GM13977 (cell line): ENCODE measurements at places on chromosomes 3 and 15.

- DNase-seq = no peak
These were observed 657.2 kb downstream of the MAGI1 start for GRCh38 chr3:65381496-65382010.

- DNase-seq = no peak
These were observed 100.3 kb downstream of the FSIP1 start for GRCh38 chr15:39682366-39682765.

- DNase-seq = no peak
These were observed 196.0 kb upstream of the TPRG1 start for GRCh38 chr3:188975600-188976314.

GRCh38 chr3:72820415-72820814 is 27.8 kb downstream of the SHQ1 start:
- DNase-seq = no peak

GRCh38 chr3:33076952-33077351 is 20.0 kb downstream of the GLB1 start:
- no peak for DNase-seq

DNA sequence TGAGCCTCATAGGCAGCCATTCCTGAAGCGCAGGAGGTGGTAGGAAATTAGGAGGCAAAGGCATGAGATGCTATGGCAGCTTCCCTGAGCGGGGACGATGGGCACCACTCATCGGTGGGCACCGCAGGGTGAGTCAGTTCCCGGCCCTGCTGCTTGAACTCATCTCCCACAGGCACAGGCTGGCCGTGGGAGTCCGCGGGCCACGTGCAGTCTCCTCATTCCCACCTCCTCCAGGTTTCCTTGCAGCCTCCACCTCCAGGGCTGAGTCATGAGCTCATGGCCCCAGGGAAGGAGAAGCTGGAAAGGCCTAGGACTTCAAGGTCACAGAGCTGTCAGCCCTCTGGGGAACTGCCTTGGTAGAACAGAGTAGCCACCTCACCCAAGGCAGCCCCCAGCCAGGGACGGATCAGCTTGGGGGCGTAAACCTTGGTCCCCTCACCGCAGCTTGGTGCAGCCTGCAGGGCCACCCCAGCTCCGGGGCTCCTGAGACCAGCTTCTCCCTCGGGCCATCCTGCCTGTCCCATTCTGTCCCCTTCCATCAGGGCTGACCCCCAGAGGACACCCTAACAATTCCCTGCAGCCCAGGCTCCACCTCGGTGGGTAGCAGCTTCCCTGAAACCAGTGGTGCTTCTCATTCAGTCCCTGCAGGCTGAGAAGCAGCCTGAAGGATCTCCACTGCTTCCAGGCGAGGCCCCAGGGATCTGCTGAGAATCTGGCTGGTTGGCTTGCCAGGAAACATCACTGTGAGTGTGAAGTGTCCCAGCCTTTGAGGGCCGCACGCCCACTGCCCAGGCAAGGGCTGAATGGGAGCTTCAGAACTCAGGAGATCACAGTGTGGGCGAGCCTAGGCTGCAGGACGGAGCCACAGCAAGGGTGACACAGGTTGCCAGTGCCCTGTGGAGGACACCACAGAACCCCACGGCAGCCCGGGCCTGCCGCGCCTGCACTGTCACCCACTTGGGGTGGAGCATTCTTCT is 150.7 kb upstream of the MEF2A start:
- DNase-seq = no peak

GRCh38 chr3:66469220-66469640 is 31.6 kb downstream of the LRIG1 start:
- peak; percentile 53 for DNase-seq

DNA sequence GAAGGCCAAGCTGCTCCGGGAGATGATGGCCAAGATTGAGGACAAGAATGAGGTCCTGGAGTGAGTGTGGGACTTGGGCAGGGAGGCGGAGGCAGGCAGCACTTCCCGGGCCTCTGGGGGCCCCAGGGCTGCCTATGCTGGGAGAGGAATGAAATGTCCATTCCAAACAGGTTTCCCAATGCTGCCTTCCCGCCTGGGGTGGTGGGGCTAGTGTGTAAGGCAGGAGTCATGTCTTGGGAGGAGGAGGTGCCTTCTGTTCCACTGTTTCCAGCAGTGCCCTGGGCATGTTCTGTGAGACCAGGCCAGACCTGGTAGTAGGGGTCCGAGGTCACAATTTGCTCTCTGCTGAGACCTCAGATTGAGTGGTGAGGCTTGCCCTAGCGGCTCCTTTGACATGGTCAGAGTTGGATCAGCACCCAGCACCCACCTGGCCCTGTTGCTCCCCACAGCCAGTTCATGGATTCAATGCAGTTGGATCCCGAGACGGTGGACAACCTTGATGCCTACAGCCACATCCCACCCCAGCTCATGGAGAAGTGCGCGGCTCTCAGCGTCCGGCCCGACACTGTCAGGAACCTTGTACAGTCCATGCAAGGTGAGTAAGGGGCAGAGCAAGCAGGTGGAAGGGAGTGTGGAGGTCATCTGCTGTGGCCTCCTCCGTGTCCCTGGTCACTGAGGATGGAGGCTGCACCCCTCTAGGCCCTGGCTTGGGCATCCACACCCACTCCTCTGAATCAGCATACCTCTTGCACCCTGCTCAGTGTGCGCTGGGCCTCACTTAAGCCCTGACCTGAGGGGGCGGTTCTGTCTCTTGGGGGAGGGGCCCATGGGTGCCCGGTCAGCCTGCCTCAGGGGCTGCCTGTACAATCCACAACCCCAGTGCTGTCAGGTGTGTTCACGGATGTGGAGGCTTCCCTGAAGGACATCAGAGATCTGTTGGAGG is 27.3 kb downstream of the PTPN23 start:
- no peak for DNase-seq

DNA sequence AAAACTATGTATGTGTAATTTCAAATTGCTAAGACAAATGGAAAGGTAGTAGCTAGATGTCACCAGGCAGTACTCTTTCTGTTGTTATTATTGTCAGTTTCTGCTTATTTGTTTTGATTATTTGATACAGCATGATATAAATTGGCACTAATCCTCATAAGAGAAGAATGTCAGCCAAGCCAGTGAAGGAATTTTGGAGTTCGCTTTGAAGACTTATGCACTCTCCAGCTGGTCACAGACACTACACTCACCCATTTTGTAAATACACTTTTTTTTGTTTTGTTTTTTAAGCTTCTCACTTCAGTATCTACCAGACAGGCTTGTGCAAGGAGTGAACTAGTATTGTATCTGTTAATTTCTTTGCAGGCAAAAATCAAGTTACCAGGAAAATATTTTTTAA is 180.2 kb upstream of the TTC14 start:
- no peak for DNase-seq

DNA sequence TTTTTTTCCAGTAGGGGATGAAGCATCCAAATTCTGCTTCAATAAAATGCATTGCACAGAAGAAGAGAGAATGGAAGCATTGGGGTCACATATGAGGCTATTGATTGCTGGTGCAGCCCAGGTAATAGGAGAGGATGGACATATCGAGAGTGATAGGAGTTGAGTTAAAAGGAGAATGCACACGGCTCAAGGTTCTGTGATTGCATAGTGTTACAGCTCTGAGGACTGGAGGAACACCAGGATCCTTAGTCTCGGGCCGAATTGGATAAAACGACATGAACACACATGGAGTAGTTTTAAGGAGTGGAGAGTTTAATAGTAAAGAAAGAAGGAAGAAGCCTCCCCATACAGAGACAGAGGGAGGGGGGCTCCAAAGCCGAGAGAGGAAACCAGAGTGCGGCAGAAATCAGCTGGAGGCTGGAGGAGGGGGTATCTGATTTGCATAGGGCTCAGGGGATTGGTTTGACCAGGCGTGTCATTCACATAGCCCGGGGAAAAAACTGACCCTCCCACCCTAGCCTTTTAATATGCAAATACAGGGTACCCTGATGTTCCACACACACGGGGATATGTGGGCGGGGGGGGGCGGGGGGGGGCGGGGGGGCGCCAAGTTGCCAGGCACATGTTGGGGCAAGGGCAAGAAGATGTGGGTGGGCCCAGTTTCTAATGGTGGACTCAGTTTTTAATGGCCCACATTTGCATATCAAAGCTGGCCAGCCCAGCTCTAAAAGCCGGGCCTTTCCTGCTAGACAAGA is 156.9 kb downstream of the AGBL1 start:
- no peak for DNase-seq
